Stimulated activated effector memory CD8-positive, alpha-beta T cell treated with anti-CD3 and anti-CD28 coated beads, Interleukin-12 subunit alpha, Interleukin-12 subunit beta, amount 100 ng/mL, for 72 hours (primary cell): ENCODE measurements at places on chromosomes 6 and 20.

GRCh38 chr20:35171438-35171752 lies 477 bp upstream of the PROCR start:
- no peak for DNase-seq

DNA sequence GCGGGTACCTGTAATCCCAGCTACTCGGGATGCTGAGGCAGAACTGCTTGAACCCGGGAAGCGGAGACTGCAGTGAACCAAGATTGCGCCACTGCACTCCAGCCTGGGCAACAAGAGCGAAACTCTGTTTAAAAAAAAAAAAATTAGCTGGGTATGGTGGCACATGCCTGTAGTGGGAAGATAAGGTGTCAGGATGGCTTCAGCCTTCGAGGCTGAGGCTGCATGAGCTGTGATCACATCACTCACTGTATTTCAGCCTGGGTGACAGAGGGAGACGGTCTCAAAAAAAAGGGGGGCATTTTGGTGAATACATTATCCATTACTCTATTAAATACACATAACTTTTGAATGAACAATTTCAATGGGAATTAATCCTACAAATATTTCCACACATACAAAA lies 32.4 kb downstream of the SNX3 start:
- no peak for DNase-seq

DNA sequence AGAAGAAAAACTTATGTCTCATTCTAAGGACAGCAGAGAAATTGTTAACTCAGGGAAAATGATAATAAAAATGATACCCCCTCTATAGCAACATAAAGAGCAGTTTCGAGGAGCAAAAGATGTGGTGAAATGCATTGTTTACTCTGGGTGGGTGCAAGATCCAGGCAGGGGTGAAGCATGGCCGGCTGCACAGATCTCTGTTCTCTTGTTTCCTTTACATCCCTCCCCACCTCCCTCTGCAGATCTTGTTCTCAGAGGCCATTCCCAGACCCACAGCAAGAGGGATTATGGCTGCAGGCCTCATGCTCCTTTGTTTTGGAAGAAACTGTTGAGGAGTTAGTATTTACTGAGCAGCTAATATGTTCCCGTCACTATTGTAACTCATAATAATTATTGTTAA lies 1.8 kb downstream of the BTN3A1 start:
- no peak for DNase-seq

DNA sequence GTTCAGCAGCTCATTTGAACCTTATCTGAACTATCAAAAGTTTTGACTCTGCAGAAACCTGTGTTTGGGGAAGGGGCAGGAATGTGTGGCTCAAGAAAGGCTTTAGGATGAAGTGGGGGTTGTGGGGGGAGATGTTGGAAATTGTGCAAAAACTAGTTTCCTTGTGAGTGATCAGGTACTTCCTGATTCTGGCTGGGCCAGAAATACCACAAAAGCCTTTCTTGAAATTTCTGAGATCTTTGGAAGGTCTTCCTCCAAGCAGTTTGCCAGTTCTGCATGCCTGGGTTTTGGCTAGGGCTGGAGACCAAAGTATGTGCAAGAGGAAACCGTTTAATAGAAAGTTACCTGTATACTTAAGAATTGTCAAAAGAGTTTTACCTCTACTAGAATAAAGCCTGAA lies 116.6 kb downstream of the BMP2 start:
- no peak for DNase-seq
